HepG2 (cell line): ENCODE measurements at places on chromosomes 4 and X.

DNA sequence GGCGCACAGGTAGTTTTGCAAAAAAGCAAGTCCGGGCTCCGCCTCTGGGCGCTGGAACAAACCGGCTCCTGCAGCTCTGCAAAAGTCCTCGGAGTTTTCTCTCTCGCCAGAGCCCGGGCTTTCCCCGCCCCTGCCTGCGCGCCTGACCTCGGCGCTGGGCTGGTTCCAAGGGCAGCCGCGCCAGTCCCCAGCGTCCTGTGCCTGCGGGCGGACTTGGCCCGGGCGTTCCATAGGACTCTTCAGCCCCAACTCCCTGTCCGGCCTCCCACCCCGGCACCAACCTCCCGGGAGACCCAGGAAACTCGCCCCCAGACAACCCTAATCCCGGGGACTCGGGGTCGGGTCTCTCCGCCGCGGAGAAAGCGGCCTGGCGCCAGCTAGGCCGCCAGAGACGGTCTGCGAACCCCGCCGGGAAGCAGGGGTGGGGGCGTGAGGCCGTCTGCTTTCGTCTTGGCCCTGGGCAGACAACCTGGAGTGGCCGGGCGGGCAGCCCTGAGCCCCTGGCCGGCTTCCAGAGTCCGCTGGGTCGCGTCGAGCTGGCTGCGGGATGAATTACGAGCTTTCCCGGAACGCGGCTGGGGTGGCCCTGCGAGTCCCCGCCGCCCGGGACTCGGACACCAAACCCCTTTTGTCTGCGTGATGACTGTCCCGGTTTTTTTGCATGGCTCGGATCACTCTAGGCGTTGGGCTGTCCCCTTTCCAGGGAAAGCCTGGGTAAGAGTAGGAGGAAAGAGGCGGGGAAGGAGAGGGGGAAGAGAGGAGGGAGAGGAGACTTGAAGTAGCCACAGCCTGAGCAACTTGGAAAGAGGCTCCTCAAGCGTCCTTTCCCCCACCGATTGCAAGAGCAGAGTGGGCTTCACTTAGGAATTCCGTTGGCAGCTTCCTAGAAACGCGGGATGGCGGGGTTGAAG is 916 bp downstream of the MXRA5 start:
- no peak for DNase-seq

DNA sequence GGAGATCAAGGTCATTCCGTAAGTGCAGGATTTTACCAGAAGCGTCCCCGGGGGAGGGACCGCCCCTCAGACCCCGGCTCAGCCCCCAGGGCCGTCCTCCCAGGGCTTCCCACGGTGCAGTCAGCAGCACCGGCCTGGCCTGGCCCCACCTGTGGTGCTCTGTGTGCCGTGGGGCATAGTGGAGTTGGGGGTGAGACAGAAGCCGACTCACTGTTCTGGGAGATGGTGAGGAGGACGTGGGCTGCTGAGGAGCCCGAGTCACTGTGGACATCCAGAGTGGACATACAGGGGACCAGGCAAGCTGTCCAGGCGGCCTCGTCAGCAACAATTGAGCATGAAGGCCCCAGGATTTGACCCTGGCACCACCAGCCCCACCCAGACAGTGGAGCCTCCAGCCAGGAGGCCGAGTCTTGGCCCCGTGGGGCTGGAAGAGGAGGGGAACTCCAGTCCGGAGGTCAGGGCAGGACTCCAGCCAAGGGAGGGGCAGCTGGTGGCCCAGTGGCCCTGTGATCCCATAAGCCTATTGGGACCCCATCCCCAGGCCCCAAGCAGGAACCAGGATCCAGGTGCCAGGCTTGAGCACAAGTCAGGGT is 19.1 kb downstream of the ATP5ME start:
- DNase-seq: no peak

DNA sequence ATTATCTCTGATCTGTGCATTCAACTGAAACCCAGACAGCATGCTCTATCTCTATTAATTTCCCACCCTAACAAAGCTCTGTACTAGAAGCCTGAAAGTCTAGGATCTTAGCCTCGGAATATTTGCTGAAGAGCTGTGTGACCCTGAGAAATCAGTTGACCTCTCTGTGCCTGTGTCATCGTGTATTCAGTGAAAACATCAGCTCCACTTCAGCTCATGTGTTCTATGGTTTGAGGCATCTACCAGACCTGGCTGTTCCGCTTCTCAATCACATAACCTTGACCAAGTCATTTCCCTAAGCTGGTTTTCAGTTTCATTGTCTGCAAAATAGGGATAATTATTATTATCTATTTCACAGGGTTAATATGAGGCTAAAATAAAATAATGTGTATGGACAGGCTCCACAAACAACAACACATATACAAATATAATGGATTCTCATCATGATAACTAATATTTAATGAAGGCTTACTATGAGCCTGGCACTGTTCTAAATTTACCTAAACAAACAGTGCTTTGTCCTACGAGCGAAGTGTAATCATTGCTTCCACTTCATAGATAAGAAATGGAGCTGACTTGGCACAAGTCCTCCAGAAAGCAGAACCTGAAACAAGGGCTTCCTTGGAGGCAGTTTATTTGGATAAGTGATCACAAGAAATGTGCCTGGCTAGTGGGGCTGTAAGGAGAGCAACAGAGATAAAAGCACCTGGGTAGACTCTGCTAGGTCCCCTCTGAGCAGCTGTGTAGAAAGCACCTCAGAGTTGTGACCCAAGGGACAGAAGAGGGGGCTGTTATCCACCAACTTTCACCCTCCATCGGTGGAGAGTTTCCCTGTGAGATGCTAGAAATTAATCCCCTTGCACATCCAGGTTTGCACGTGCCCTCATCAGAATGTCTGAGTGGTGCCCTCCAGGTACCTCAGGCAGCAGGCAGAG is 356.9 kb downstream of the RAB28 start:
- DNase-seq: no peak

GRCh38 chr4:44861756-44862155 is 135.4 kb upstream of the GNPDA2 start:
- DNase-seq: no peak

DNA sequence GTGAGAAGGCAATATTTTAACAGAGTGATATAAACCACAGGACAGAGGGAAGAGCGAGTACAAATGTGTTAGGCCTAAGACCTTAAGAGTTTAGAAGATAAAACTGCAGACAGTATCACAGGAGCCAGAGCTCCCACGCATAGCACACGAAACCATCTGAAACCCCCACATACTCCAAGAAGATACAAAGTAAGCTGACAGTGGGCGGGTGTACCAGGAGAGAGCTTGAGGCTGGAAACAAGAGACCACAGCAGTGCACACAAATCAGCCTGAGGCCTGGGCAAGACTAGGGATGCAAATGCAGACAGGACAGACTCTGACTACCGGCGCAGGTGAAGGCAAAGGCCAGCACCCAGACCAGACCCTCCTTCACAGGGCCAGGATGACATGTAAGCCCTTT is 54.1 kb upstream of the ARHGAP24 start:
- no peak for DNase-seq

- DNase-seq: no peak
These were observed 69.0 kb downstream of the PARM1 start for GRCh38 chr4:75001871-75002270.

- no peak for DNase-seq
These were observed 20.4 kb downstream of the MECP2 start for GRCh38 chrX:154077101-154077500.

DNA sequence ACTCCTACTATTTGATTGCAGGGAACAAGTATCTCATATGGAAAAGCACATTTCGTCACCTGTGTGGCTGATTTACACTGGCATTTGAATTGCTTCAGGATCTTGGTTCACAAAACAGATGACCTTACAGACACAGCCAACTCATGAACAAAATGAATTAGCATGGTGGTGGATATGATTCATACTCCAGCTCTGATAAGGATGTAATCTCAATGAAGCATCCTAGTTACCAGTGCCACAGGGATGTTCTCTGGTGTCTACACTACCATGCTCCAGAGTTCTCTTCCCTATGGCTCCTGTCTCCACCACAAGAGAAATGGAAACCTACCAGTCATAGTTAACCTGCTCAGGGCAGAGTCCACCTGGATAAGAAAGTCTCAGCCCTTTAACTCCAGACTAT is 40.7 kb downstream of the TEC start:
- no peak for DNase-seq

GRCh38 chr4:161991811-161992210 is 172.0 kb downstream of the FSTL5 start:
- no peak for DNase-seq

DNA sequence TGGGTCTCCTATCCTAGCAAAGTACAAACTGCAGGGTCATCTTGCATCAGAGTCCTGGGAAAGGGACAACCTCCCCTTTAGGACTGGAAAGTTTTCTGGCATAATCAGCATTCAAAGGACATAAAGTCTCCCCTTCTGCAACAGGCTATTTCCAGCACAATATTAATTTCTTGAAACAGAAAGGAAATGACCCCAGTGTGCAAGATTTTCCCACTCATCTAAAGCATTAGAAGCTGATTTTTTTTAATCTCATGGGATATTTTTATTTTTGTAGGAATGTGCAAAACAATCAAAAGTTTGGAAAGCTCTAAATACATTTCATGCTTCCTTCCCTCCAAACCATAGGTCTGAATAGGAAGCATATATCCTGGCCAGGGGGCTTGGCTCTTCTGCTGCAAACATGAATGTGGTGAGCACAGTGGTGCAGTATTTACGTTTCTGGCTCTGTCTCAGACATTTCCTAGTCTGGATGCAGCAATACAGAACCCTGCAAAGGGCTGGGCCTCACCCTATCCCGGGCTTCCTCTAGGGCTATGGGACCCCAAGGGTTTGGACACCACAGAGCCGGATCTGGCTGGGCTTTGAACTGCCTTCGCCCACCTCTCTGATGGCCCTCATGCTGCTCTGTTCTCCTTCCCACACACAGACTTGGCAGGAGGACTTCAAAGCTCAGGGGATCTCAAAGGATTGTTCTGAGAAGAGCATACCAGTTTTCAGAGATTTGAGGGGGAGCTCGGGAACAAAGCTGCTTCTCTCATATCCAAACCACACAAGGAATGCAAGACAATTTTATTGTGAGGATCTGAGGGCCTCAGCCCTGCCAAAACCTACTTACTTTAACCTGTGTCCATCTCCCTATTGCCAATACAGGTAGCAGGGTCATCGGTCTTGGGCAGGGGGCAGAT is 64.9 kb downstream of the POLR2B start:
- DNase-seq: no peak

DNA sequence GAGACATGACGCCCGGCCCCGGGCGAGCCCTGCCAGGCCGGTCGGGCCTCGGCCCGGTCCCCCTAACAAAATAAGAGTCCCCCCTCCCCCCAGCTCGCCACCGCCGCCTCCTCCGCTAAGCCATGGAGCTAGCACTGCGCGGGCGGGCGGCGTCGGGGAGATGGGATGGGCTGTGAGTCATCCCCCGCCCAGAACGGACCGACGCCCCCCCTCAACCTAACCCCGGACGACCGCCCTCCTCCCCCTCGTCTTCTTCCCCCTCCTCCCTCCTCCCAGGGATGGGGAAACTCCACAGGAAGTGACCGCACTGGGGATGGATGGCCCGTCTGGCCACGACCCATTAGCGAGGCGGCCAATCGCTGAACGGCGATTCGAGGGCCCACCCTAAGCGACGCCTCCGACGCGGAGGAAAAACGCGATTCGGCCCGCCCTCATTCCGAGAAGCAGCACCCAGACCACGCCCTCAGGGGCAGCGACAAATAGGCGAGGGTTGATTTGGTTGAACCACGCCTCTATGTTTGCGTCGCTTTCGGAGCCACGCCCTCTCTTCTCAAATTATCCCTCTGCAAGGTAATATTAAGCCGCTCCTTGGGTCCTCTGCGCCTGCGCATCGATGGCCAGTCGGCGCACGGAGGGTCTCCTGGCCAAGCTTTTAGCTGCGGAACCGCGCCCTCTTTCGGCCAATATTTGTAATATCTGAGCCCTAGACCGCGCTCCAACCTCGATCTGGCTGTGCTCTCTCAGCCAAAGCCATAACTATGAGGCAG is at the start of gene TFE3:
Gene TFE3 (minus strand): TSS at position 138 of the 767 bp plus-strand sequence. CDS start 131 bp downstream, at position 7.
- DNase-seq: peak; percentile 97

GRCh38 chrX:111265486-111265885 is 4.8 kb downstream of the CAPN6 start:
- DNase-seq: no peak

GRCh38 chrX:139508099-139508498 is 22.4 kb upstream of the F9 start:
- DNase-seq: no peak

- no peak for DNase-seq
These were observed 149.0 kb upstream of the SPOCK3 start for GRCh38 chr4:167383291-167383690.

DNA sequence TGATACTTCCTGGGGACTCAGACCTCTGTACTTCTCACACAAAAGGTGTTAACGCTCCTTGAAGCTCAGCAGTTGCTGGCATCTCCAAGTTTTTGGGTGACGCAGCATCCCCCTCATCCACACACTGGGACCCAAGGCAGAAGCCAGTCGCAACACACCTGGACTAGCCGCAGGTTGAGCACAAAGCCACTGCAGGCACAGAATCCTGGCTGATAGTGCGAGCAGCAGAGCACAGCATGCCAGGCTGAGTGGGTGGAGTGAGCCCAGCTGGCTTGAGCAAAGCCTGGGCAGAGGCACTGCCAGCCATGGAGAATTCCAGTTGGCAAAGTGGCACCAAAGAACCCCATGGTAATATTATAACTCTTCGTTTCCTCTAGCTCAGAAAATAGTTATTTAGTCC is 873.2 kb upstream of the NDST4 start:
- DNase-seq: no peak

DNA sequence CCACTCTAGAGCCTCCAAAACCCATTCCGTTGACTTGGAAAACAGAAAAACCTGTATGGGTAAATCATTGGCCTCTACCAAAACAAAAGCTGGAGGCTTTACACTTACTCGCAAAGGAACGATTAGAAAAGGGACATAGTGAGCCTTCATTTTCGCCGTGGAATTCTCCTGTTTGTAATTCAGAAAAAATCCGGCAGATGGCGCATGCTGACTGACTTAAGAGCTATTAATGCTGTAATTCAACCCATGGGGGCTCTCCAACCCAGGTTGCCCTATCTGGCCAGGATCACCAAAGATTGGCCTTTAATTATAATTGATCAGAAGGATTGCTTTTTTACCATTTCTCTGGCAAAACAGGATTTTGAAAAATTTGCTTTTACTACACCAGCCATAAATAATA is 60.8 kb downstream of the ZNF732 start:
- DNase-seq: peak; percentile 21

DNA sequence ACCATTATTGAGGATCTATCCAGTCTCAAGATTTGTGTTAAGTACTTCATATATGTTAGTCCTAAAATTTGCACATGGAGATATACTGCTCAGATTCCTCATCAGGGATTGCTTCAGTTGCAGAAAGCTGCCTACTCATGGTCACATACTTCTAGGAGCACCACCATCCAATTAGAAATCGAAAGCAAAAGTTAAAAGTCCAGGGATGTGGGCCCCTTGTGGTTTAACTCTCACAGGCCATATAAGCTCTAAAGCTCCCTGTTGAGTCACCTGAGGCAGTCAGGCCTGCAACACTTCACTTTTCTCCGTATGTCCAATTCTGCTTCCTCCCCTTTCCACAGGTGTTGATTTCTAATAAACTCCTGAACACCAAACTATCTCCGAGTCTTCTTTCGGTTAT is 84.2 kb downstream of the CNOT6L start:
- peak; percentile 71 for DNase-seq
